ENCODE measurements at places on chromosomes 2 and 18.
A peak's percentile ranks its signal among the peaks of the same experiment; 100 is the strongest.

- peak; percentile 61 for DNase-seq
Observed at GRCh38 chr2:127025359-127026166, 81.4 kb downstream of the BIN1 start.

GRCh38 chr2:160469164-160469563 is 24.4 kb downstream of the RBMS1 start:
- DNase-seq, result no peak

DNA sequence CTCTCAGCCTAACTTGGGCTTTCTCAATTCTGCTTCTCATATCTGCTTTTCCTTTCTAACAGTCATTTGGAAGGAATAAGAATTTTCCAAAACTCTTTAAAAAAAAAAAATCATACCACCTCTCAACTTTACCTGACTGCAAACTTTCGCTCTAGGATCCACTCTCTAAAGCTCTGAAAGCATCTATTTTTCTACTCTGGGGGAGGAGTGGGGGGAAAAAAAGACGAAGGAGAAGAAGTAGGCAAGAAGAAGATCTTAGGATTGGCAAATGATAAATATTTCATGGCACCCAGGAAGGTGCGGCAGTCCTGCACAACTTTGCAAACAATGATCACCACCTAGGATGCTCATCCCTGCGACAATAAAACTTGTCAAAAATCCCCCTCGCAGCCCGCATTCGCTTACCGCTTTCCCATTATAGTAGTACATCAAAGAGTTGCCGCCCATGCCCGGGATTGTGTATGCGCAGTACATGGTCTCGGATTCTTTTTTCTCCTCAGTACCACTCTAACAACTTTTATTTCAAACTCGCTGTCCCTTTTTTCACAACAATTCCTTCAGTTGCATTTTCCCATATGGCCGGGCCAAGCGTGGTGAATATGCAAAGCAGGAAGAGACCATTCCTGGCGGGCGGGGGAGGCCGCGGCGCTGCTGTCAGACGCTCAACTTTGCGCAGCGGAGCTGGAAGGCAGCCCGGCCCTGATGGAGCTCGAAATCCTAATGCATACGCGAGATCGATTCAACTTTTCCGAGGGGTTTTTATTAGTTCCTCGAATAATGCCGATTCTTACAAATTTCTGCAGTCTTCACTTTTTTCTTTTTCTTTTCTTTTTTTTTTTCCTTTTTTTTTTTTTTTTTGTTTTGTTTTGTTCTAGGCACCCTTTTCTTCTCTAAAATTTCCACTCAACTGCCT is 266.5 kb downstream of the TCF4 start:
- DNase-seq, result no peak

GRCh38 chr2:43313642-43314017 is 87.2 kb upstream of the ZFP36L2 start:
- no peak for DNase-seq

- DNase-seq, result peak; percentile 23
Observed at GRCh38 chr2:226798422-226799210, 1.0 kb downstream of the IRS1 start.

DNA sequence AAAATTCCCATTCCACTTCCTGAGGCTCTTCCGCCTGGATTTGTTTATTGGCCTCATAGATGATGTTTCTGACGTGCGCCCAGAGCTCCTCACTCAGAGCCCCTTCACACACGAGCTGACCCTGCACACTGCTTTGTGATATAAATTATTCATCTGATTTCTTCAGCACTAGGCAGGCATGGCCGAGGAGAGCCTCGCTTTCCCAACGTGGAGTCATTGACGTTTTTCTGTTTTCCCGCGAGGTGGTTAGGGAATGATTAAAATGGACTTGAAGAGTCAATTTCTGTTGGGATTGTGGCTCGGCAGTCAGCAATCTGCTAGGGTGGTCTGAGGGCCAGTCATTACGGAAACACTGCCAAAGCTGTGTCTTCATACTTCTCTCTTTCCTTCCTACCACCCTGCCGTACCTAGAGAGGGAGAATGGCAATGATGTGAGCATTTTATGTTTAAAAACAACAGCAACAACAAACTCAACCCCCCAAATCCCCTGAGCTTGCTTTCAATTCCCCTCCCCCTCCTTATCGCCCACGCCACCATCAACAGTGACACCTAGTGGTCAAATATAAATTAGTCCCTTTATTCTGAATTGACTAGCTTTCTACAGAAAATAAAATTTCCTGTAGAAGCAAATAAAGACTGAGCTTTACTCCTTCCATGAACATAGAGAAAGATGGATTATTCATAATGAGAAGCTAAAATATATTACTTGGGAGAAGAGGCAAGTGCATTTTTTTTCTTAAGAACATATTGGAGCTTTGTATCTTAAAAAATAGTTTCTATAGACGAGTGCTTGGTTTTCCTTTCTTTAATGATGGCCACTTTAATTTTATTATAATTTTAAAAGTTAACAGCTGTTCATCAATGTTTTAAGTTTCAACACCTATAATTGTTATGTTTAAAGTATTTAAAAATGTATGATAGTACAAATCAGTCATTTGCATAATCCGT is 285.1 kb downstream of the MTX2 start:
- no peak for DNase-seq

DNA sequence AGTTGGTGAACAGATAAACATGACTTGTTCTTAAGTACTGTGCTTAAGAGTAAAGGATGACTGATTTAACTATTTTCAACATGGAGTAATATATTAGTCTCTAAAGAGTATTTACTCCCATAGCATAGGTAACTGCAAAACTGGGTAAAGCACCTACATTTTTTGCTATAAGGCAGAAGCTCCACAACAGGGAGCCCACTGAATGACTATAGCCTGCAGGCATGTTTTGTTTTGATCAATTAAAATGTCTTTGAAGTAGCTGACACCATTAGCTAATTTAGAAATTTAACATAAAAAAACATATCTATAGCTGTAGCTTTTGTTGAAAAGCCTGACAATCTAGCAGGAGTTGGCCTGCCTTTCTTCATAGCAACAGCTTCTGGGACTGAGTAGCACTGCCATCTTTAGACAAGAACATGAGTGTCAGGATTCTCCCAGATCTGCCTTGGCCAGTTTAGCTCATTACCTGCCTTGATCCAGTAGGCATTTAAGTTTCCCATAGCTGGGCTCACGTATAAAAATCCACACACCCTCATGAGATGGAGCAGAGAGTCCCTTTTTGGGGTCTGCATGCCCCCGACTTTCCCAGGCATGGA is 1935.1 kb upstream of the PIK3C3 start:
- no peak for DNase-seq

- no peak for DNase-seq
Observed at GRCh38 chr2:180412219-180412618, 405.1 kb upstream of the CWC22 start.

- DNase-seq, result no peak
Observed at GRCh38 chr18:7367336-7367735, 136.4 kb downstream of the LRRC30 start.

DNA sequence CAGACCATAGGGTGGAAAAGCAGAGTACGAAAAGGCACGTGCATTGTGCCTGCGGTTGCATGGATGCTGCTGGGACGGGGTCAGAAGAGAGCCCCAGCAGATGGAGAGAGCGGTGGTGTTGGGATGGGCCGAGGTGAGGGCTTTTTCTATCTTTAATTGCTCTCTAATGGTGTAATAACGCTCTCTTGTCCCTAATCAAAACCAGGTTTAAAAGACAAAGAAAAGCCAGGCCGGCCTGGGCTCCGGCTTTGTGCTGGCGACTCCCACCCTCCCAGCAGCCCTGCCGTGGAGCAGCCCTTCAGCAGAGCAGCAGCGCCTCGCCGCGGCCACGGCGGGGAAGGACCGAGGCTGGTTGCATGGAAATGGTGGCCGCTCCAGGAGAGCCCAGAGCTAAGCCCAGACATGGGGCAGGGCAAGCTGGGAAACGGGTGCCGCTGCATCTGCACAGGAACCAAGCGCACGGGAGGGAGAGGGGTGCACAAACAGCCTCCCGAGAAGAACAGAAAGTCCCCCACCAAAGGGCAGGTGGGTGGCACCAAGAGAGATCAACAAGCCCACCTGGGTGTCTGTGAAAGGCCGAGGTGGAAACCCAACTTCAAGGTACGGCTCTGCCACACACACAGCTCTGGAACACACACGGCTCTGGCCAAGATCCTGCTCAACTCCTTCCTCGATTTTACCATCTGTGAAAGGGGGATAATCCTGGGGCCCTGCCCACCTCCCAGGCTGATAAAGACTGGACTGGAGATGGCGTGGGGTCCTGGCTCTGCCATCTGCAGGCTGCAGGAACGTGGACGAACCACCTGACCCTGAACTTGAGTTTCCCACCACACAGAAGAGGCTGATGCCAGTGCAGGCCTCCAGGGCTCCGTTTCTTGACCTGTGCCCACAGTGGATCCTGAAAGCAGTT is 15.0 kb downstream of the HS1BP3 start:
- DNase-seq, result peak; percentile 40

GRCh38 chr2:43224131-43224570 is 2.3 kb downstream of the ZFP36L2 start:
- peak; percentile 85 for DNase-seq

DNA sequence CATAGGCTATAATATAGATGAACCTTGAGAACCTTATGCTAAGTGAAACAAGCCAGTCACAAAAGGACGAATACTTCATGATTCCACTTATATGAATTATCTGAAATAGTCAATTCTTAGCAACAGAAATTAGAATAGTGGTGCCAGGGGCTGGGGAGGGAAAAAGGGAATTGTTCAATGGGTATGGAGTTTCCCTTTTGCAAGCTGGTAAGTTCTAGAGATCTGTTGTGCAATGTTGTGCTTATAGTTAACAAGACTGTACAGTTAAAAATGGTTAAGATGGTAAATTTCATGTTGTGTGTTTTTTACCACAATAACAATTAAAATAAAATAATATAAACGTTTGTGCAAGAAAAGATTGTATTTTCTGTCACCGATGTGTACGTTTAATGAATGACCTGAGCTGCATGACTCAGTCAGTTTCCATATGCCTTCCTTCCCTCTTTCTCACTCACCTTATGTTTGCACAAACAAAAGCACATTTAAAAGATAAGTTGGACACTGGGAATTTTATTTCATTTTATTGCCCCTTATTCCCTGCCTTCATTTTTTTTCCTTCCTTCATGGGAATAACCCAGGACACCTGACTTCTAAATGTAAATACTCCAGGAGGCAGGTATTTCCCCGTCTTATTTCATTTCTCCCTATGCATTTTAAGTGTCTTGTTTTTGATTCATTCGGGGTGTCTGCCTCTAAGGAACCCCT is 143.7 kb upstream of the TTC39C start:
- no peak for DNase-seq

DNA sequence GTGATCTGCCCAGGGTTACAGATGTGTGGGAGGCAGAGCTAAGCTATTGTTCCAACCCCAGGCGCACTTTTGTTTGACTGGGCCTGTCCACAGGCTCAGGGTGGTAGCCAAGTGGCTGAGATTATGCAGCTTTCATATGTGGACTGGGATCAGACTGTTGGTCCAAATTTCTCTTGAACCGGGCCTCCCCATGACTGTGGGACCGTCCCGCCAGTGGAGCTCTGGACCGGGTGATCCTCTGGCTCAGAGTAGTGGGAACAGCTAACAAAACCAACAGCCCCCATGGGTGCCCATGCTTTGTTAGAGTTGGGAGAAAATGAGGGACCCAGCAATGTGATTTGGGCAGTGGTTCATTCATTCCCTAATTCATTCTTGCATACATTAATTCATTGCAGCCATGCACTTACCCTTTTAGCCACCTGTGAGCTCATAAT is 86.8 kb upstream of the HS6ST1 start:
- no peak for DNase-seq

DNA sequence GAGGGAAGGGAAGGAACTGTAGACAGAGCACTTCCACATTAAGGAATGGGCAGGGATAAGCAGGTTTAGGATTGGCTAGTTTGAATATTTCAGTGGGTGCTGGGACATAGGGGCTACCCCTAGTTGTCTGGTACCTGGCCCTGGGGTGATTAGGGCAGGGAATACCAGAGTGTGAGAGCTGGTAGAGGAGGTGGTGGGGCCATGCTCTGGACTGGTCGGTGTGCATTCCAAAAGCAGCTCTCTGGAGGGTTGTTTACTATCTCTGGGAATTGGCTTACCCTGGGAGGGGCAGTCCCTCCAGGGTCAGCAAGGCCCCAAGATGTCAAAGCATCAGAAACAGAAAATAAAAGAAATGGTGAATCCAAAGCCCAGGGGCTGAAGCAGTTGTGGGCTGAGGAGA is 103.8 kb downstream of the LAMA3 start:
- no peak for DNase-seq
